ENCODE measurements at places on chromosomes 2 and 18. TPM values are rescaled to one million over a fixed set of nuclear protein-coding genes. Genes with fewer than 3 reads are reported as not detected.

- H3K4me1 ChIP-seq, result peaks cover 9% of the 10 kb centered on the region
- H3K27me3 ChIP-seq, result peaks cover 55% of the 10 kb centered on the region
- H3K27ac ChIP-seq, result no peak overlapping the region
- no peaks in the 10 kb centered on the region for H3K36me3 ChIP-seq
Observed at GRCh38 chr2:85131116-85131515, 2.1 kb upstream of the TCF7L1 start.

DNA sequence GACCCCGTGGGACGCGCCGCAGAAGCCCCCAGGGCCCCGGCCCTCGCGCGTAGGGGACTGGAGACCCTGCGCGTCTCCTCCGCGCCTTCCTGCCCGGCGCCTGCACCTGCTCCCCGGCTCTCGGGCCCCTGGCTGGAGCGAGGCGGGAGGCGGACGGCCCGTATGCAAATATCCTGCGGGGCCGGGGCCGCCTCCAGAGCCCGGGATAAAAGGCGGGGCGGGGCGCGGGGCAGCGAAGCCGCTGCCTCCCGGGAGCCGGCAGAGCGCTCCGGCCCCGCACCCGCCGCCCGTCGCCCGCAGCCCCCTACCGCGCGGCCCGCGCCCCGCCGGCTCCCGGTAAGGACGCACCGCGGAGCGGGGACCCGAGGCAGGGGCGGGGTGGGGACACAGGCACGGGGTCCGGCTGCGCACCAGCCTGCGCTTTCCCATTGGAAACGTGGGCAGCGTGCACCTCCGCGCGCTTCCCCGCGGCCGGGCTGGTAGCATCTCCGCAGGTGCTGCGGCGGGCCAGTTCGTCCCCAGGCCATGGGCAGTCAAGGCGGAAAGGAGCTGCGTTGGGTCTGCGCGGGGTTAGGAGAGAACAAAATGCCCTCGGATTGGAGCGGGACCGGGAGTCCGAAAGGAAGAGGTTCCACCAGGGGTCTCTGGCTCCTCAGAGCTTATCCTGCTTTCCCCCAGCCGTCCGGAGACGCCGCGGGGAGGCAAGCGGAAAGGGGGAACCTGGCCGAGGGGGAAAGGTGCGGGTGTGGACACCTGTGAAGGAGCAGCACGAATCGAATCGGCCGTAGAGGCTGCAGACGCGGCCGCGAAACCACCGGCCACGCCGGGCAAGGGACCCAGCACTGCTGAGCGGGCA is at the start of gene ATP6V1C2:
ATP6V1C2 (plus strand) TSS at position 235 of the 856 bp plus-strand sequence. CDS start 1,220 bp downstream, outside the sequence.
- H3K4me1 ChIP-seq, result peaks cover 2% of the 10 kb centered on the region
- peaks cover 66% of the 10 kb centered on the region for H3K27me3 ChIP-seq
- no peaks in the 10 kb centered on the region for H3K36me3 ChIP-seq
- peak; percentile 75 for DNase-seq
- H3K27ac ChIP-seq, result no peak within 1 kb of the TSS

DNA sequence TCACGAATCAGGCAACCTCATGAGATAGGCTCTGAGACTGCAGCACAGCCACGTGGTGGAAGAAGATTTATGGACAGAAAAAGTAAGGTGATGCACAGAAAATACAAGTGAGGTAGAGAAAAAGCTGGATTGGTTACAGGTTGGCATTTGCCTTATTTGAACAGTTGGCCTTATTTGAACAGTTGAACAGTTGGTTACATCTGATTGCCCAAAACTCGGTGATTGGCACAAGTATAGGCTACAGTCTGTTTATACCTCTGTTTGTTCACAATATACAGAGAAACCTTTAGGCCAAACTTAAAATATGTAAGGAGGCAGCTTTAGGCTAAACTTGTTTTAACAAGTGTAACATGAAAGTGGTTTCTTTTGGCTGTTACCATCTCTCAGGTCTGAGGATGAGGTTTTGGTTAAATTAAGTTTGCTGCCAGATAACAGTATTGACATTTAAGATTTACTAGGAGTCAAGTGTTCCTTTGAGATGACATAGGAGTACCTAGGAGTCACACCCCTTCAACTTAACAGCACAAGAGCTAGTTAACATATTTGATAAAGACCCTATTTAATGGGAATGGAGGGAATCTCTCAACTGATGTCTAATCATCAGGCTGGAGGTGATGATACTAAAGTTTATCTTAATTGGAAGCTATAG is 16.5 kb upstream of the GPR155 start:
- H3K27ac ChIP-seq, result no peak overlapping the region
- no peaks in the 10 kb centered on the region for H3K36me3 ChIP-seq
- DNase-seq, result no peak
- peaks cover 3% of the 10 kb centered on the region for H3K27me3 ChIP-seq

DNA sequence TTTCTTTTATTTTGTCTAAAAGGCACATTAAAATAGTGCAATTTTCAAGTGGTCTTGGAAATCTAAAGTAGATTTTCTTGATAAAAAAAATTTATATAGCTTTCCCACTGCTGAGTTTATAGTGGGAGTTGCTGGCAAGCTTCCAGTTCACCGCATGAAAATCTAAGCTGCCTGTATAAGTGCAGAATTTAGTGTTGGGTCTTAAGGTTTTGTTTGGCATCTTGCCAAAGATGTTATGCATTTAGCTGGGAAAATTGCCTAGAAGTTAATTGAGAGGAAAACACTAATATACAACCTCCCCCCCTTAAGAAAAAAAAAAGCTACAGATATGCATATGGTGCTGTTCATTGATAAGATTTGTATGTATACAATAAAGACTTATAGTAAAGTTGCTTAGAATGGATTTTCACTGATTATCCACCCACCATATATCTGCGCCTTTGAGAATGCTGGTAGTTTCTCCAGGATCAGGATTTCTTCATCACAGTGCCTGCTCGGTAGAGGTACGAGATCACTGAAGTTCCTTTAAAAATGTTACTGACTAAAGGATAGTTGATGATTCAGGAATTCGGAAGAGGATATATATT is 803.2 kb upstream of the POU3F3 start:
- H3K36me3 ChIP-seq, result no peaks in the 10 kb centered on the region
- no peaks in the 10 kb centered on the region for H3K4me1 ChIP-seq
- no peak overlapping the region for H3K4me3 ChIP-seq
- H3K27me3 ChIP-seq, result no peaks in the 10 kb centered on the region

The REEP1 gene
- 0.19 TPM for total RNA-seq

The REG1B gene
- not detected for total RNA-seq

The SEMA4F gene
- 3.5 TPM for total RNA-seq

All from activated CD4-positive, alpha-beta T cell treated with anti-CD3 and anti-CD28 coated beads, Interleukin-2, amount 10 ng/mL, durations not matched to agents 24 days and 14 days (primary cell).